ENCODE measurements at places on chromosomes 7 and 10.

GRCh38 chr7:1957471-1958225 lies 275.1 kb downstream of the MAD1L1 start:
- DNase-seq, result no peak

DNA sequence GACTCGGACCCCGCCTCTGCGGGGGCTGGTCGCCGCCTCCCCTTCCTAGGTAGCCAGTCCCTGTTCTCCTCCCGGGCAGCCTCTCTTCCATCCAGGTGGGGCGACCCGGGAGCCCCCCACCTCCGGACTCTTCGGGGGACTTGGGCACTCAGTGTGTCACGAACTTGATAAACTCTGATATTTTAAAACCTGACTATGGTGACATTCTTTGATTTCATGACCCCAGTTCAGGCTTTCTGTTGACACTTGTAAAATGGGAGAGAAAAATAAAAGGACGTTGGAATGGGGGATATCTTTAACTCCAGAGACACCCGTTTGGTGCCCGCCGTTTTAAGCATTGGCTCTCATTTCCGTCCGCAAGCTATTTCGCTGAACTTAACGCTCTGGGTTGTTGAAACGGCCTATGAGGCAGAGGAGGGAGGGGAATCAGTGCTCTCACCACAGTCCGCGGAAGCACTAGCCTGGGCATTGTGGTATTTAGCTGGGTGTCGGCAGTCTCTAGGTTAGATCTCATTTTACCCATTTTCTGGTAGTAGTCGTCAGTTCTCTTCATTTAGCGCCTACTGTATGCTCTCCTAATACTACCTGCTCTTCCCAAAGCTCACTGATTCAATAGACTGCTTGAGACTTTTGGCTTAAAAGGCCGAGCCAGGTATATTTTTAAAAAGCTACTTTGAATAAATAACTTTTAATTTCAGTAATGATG lies 738 bp downstream of the VPS26A start:
- DNase-seq, result peak; percentile 69

DNA sequence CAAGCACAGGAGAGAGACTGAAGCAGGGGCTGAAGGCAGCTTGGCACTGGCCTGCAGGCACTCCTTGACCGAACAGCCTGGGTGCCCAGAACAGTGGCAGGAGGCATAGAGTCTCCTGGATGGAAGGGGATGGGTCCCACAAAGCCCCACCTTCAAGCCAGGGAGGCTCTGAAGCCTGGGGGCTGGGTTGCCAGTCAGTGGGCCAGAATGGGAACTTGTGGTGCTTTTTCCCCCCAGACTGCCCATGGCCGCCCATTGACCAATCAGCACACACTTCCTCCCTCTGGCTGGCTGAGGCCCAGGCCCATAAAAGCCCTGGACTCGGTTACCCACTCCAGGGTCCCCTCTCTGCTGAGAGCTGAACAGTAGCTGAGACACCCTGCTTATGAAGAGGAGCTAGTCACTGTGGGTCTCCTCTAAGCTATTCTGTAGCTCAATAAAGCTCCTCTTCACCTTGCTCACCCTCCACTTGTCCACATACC lies 109.6 kb downstream of the ELAPOR2 start:
- DNase-seq, result peak; percentile 3

GRCh38 chr10:22672319-22673090 lies 41.9 kb downstream of the PIP4K2A start:
- no peak for DNase-seq

DNA sequence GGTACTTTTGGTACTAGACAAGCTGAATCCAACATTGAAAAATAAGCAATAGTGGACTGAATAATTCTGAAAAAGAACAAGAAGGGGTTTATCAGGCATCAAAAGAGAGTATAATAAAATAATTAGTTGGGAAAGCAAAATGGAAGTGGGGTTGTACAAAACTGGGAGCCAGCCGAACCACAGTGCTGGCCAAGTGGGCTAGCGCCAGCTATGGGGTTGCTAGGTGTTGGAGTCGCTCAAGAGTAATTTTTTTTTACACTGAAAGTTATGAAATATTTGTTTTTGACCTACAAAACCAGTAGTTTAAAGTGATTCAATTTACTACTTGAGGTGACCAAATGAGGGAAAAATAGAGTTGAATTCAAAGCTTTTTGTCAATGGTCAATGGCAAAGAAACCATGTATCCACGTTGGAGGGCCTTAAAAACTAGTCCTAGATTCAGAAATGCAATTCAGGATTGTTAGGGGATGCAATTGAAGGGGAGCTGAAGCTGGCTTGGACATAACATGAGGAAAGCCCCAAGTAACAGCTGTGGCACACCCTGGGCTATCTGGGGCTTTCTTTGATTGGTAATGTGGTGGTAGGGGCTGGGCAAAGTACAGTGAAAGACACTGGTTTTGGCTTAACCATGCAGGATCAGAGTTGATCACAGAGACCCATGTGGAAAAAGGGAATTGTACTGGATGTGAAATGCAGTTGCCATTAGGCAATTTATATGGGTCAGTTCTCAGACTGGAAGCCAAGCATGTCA lies 28.3 kb upstream of the MSMB start:
- no peak for DNase-seq

GRCh38 chr10:18109341-18109870 lies 30.8 kb upstream of the CACNB2 start:
- no peak for DNase-seq

- no peak for DNase-seq
Observed at GRCh38 chr7:26991796-26992195, 104.0 kb downstream of the HOXA1 start.

DNA sequence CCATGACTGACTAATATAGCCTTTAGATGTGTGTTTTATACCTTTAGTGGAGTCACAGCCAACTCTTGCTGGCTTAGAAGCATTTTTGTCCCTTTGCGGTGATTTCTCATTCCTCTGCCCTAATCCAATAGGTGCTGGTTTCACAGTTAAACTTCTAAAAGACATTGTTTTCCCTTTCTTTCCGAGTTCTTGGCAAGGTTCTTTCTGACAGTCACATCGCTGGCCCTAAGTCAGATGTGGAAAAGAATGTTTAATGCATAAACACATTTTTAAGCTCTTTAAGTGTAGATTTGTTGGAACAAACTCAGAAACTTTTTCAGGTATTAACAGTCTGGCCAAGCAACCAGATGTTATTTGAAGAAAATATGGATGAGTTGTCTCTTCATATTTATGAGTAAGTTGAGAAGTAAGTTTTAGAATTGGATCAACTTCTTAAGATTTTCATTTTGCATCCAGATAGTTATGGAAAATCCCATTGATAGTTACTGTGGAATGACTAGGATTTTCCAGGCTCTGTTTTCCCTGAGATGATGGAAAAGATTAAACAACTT lies 4.1 kb downstream of the EPDR1 start:
- no peak for DNase-seq

DNA sequence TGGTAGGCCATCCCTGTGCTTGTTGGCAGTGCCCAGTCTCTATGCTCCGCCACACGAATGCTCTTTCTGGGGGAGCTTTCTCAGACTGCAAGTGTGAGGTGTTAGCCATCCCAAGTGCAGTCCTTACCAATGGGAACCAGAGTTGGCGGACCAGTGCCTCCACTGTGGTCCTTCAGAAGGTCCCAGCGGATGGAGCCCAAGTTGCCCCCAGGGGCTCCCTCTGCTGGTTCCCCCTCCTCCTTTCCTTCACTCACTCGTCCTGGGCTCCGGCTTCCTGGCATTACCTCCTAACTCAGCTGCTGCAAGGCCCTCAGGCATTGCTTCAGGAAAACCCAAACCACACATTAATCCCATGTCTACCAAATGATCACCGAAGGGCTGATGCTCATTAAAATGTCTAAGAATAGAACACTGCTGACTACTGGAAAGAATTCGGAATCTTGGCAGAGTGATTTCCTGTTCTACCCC lies 139.8 kb downstream of the CUBN start:
- DNase-seq, result no peak

- peak; percentile 70 for DNase-seq
Observed at GRCh38 chr7:4209966-4210365, 472.1 kb upstream of the FOXK1 start.

DNA sequence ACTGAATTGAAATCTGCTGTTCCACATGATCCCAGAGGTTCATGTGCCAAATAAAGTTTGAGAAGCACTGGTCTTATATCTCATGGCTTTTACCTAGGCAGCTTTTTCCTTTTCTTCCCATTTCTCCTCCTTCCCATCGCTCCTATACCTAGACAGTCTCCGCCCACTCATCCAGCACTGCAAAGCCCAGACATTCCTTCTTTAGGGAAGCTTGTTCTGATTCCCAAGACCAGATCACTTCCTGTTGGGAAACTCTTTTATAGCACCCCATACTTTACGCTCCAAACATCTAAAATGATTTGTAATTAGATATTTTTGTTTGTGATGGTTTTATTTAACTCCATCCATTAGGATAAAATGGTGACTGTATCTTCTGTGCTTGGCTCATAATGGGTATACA lies 75.9 kb downstream of the BMPER start:
- no peak for DNase-seq

GRCh38 chr10:47059606-47060311 lies 148.5 kb downstream of the PTPN20 start:
- no peak for DNase-seq
